Urothelium cell line (cell line): ENCODE measurements at places on chromosomes 13 and 19.

DNA sequence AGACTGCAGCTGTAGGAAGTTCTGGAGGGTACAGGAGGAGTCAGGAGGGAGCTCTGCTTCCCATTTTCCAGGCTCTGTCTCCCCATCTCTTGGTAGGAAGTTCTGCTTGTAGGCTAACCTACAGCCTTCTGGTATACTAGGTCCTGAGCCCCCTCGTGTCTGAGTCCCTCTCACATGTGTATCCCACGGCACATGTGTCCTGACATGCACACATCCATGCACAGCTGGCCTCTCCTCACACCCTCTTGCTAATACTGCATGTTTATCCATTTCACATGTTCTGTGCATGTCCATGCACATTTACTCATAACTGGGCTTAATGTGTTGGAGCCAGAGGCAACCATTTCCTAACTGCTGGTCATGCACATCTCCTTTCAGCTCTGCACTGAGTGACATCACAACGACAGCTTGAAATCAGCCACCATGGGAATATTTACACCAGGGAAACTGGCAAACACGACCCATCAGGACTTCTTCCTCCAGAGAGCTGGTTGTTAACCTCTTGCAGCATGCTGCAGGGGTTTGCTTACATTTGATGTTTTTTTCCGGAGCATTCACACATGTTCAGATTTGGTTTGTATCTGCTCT lies 3.0 kb downstream of the CD209 start:
- no peak for DNase-seq

DNA sequence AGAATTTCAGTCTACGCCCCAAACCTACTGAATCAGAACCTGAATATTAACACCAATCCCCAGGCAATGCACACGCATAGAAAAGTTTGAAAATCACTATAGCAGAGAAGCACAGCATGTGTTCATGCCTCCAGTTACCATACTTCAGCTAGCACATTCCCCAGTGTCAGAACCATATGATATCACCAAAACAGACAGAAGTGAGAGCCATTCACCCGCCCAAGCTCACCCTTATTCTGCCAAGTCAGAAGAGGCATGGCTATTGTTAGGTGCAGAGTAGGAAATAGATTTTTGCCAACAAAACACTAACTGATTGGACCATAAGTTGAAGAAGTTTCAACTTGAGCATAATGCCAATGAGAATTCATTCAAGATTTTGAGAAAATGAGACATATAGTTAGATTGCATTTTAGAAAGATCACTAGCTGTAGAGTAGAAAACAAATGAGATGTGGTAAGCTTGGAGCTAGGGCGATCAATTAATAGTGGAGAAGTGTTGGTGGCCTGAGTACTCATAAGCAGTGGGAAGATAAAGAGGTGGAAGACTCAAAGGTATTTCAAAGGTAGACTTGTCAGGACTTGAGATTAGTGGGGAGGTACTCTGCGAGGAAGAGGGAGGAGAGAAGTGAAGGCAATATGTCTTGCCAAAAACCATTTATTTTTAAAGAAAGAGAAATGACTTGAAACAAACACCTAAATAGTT lies 492.4 kb downstream of the SUCLA2 start:
- no peak for DNase-seq

DNA sequence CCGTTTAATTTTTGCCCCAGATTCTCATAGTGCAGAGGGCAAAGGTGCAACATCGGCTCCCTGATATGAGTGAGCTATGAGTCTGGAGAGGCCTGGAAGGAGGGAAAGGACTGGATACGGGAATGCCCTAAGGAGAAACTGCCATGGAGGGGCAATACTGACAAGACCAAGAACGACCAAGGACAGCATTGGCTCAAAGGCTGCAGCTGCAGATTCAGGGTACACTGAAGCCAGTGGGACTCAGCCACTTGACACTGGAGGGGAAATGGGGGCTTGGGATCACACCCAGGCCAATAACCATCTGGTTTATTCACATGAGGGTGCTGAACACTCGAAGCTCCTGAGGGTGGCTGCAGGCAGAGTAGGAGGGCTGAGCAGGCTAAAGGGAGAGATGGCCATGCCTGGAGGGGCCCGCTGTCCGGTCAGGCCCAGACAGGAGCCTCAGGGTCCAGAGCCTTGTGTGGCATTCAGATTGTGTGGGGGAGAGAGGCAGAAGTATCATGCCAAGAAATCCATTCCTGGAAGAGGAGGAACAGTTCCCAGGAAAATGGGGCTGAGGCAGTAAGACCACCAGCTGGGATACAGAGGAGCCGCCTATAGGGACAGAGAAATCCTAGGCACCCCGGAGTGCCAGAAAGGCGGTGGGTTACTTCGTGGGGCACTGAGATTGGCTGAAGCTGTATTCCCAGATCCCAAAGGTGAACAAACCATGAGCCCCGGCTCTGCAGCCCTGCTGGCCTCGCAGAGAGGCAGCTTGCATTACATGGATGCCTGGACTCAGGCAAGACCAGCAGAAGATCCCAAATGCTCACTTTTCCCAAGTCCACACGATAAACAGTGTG lies 20.7 kb downstream of the COL4A1 start:
- DNase-seq = no peak

GRCh38 chr19:45139286-45140143 lies 21.3 kb downstream of the NKPD1 start:
- DNase-seq = no peak

DNA sequence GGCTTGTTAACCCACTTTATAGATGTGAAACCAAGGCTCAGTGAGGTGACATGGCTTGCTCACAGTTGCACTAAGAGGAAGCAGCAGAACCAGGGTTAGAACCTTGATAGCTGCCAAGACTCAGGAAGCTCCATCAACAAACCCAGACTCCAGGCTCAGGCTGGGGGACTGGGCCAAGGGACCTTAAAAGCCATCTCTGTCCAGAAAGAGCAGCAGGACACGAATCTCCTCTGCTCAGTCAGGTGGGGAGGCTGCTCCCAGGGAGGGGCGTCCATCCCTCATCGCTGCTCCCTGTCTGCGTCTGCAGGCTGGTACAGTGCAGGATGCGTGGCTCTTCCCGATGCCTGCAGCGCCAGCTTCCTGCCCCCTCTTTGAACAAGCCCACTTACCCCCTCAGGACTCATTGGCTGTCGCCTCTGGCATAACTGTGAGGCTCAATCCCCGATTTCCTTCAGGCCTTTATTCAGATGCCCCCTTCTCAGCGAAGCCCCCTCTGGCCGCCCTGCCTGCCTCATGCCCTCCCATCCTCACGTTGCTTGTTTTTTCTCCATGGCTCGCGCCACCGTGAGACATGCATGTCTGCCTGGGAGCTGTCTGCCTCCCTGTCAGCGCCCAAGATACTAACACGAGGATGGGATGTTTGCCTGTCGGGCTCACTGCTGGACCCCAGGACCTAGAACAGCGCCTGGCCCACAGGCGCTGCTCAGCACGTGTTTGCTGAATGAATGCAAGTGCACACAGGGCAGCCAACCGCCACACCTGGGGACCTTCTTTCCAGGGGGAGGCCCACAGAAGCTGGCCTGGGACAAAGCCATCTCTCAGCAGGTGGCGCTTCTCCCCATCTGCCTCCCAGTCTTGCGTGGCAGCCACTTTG lies 21.5 kb downstream of the AKT2 start:
- no peak for DNase-seq

DNA sequence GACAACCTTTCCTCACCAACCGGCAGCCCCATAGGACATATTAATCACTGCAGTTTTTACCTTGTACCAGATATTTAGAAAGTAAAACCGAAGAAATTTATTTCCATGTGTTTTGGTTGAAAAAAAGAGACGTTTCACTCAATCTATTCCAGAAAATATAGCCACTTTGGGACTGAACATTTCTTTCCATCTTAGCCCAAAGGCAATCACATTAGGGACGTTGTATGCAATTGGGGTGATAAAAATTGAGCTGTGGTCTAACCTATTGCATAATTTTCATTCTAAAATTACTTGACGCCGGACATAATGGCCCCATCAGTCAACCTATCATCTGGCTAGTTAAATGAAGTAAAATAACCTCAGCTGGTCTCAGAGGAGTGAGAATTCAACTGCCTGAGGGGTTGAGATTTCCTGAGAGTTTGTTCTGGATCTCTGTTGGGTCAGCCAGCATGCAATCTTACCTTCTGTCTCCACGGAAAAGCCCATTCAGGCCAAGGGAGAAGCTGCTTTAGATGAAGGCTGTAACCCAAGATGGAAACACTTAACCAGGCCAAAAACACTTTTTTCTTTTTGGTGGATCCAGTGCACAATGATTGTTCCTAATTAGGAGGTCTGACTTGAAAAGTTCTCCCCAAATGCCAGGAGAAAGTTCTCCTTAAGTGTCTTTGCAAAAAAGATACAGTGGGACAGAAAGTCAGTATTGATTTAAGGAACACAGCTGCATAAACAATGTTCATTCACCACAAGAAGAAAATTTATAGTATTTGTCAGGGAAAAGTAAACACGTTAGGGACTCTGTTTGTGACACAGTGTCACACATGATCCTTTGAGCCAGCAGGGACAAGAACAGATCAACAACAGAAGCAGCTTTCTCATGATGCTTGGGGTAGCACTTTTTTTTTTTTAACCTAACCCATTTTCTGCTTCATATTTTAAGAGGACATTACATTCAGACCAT lies 34.1 kb downstream of the DLEU7 start:
- DNase-seq = no peak

DNA sequence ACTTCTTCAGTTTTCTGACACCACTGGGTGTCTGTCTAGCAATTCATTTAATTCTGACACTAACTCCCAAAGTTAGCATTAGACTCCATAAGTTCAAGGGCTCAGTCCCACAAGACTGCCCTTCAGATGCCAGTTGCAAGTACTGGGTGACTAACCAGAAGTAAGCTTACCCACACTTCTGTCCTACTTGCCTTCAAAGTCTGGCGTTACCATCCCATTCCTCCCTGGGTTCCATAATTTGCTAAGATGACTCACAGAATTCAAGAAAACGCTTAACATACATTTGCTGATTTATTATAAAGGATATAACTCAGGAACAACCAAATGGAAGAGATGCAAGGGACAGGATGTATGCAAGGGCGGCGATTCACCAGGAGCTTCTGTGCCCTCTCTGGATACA lies 45.5 kb upstream of the NPAS1 start:
- DNase-seq = no peak

GRCh38 chr13:87953381-87953780 lies 282.2 kb downstream of the SLITRK5 start:
- DNase-seq = no peak

GRCh38 chr19:16153582-16154336 lies 10.3 kb downstream of the HSH2D start:
- DNase-seq = no peak

- no peak for DNase-seq
These were observed 46.3 kb downstream of the SIPA1L3 start for GRCh38 chr19:37953171-37953917.

GRCh38 chr13:31982540-31982939 lies 49.0 kb upstream of the FRY start:
- peak; percentile 73 for DNase-seq

GRCh38 chr19:47239152-47239551 lies 8.2 kb upstream of the BBC3 start:
- DNase-seq = no peak

GRCh38 chr13:65943024-65943423 lies 1287.1 kb downstream of the PCDH9 start:
- DNase-seq = no peak

- DNase-seq = no peak
These were observed 89.4 kb downstream of the KCTD12 start for GRCh38 chr13:76796851-76797250.

DNA sequence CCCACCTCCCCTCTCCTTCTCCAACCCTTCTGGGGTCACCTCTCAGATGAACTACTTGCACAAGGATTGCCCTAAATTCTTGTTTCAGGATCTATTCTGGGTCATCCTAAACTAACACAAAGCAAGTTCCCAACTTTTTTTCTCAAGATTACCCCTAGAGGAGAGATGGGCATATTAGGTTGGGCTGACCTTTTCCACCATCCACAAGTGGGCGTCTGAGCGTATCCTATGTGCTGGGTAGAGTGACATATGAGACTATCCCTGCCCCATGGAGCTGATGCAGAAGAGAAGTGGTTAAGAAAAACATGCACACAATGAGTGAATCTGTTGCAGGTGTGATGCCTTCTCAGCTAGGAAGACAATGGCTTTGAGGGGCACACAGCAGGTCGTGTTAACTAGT lies 132.7 kb downstream of the CACNA1A start:
- no peak for DNase-seq

DNA sequence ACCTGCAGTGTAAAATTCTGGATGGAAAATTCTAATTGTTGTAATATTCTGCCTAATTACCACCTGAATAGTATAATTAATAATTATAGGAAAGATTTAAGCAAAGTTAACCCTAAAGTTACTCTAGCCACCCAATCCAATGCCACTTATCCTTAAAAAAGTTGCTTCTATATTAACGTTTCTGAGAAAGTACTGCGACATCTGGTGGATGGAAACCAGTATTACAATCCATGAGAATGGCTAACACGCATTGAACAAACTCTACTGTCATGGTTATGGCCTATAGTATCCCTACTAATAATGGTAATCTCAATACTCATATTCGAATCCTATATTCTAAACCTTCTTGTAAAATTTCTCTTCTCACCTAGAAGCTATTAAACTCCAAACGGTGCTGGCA lies 1551.8 kb downstream of the SLITRK1 start:
- no peak for DNase-seq

DNA sequence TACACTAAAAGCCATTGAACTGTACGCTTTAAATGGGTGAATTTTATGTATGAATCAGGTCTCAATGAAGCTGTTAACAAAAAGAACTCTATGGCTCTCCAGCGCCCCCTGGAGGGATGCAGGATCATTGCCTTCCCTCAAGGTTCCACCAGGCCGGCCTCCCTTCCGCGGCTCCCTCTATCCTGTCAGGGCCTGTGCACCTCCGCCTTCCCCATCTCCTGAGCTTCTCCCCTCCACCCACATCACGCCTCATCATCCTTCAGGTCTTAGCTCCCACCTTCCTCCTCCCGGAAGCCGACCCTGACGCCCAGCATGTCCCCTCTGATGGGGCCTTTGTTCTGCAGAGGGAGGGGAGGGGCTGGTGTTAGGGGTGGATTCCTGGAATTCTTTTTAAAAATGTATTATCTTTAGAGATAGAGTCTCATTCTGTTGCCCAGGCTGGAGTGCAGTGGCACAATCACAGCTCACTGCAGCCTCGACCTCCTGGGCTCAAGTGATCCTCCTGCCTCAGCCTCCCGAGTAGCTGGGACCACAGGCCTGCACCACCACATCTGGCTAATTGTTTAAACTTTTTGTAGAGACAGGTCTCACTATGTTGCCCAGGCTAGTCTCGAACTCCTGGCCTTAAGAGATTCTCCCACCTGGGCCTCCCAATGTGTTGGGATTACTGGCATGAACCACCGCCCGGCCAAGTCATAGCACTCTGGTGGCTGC lies 27.7 kb downstream of the MEIS3 start:
- peak; percentile 77 for DNase-seq

GRCh38 chr13:54367639-54368271 lies 1339.1 kb downstream of the OLFM4 start:
- DNase-seq = no peak
